CMK (cell line): ENCODE measurements at places on chromosomes 1 and 21.

- DNase-seq: no peak
Measured at GRCh38 chr1:168617974-168618750, 41.8 kb downstream of the XCL1 start.

DNA sequence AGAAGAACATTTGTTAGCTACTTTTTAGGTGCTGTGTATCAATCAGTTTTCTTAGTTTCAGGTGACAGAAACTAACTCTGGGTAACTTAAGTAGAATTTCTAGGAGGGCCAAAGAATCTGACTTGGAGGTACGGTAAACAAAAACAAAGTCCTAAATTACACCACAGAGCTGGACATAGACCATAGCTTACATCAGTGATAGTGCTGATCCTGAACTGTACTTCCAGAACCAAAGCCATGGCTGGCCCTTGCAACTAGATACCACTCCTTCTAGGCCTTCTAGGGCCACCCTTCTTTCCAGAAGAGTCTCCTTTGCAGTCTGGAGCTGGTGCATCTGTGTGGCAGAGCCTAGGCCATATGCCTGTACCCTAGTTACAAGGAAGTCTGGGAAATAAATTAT is 94.5 kb downstream of the OLFML2B start:
- no peak for DNase-seq

GRCh38 chr1:218475275-218475674 is 130.1 kb downstream of the TGFB2 start:
- DNase-seq: no peak

- DNase-seq: no peak
Measured at GRCh38 chr1:9035226-9035625, 9.0 kb upstream of the SLC2A7 start.

DNA sequence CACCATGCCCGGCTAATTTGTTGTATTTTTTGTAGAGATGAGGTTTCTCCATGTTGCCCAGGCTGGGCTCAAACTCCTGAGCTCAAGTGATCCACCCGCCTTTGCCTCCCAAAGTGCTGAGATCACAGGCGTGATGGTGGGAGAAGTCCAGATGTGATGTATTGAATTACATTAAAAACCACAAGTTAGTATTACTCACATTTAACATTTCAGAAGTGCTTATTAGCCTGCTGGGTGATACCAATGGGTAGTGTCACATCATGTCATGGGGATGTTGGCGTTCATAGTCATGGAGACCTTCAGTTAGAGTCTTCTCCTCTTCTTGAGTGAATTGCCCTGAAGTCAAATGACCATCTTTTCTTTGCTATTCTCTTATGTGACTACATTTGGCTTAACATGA is 63.6 kb upstream of the VAMP3 start:
- DNase-seq: no peak

DNA sequence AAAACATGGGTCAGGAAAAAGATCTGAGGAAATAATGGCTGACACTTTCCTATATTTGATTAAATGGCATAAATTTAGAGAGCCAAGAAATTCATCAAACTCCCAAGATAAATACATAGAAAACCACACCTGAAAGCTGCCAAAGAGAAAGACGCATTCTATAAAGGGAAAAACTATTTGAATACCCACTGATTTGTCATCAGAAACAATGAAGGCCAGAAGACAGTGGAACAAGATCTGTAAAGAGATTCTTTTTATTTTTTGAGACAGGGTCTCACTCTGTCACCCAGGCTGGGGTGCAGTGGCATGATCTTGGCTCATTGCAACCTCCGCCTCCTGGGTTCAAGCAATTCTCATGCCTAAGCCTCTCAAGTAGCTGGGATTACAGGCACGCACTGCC is 17.4 kb downstream of the SDE2 start:
- DNase-seq: no peak

GRCh38 chr1:1345860-1346500 is 3.2 kb downstream of the DVL1 start:
- DNase-seq: no peak

- DNase-seq: no peak
Measured at GRCh38 chr1:115908565-115909274, 67.6 kb upstream of the SLC22A15 start.

GRCh38 chr1:34761776-34762307 is 2.3 kb downstream of the GJB4 start:
- DNase-seq: no peak

DNA sequence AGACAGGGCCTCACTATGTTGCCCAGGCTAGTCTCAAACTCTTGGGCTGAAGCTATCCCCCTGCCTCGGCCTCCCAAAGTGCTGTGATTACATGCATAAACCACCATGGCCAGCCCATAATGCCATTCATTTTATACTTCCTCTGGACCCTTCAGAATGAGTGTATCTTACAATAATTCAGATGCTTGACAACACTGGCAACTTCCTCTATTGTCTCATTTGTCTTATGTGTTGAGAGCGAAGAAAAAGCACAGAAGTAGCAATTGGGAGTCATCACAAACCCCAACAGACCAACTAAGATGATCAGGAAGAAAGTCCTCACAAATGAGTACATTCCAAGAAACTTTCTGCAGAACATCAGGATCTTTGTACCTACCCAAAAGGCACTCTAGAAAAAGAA is 191.9 kb downstream of the RERE start:
- no peak for DNase-seq

- peak; percentile 17 for DNase-seq
Measured at GRCh38 chr1:3312898-3313575, 141.4 kb upstream of the ARHGEF16 start.

GRCh38 chr1:63547621-63548294 is 24.4 kb downstream of the EFCAB7 start:
- DNase-seq: no peak

- no peak for DNase-seq
Measured at GRCh38 chr1:95116580-95117206, 462 bp upstream of the TLCD4 start.

DNA sequence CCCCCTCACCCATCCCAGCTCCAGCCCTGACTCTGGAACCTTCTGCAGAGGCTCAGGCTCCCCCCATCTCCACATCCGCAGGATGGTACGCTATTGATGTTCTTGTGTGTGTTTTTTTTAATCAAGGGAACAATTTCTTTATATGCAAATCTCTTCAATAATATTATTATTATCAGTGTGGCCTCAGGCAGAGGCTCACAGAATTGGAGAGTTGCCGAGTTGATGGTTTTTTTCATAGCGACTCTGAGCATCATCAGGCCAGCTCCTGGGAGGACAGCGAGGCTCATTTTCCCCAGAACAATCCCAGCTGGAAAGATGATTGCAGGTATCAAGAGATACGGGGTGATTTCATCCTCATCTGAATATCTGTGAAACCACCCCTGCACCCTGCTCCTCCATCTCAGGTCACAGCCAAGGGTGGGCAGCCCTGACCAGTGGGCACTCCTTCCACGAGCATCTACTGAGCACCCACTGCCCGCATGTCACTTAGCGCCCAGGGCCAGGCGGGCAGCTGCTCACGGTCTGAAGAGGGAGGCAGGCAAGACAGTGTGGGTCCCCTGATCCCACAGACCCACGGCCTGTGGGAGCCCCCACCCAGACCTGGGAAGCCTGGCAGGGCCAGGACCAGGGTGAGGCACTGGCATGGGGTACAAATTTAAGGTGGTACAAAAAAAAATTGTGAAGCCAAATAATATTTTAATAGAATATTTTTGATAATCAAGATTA is 245.6 kb upstream of the VAMP3 start:
- no peak for DNase-seq

DNA sequence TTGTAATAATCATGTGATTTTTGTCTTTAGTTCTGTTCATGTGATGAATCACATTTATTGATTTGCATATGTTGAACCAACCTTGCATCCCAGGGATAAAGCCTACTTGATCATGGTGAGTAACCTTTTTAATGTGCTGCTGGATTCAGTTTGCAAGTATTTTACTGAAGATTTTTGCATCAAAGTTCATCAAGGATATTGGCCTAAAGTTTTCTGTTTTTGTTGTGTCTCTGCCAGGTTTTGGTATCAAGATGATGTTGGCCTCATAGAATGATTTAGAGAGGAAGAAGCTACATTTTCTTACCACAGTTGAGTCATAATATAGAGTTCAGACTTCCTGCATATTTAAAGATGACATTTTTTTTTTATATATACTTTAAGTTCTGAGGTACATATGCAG is 455.9 kb downstream of the PLPP3 start:
- no peak for DNase-seq

- DNase-seq: no peak
Measured at GRCh38 chr21:32249511-32250280, 29.2 kb downstream of the MIS18A start.

DNA sequence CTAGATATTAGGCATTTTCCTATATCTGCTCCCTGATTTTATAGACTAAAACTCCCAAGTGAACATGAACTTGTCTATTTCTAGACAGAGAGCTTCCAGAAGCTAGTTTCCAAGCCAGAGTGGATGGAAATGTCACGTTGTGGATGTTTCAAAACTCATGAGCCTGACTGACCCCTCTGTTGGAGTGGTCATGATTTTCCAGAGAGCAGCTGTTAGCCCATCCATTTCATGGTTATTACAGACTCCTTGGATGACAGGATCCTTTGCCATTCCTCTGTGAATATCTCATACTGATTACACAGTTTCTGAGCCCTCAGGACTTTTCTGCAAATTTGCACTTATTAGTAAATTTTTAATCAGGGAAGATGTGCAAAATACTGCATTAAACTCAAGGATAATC is 76.8 kb upstream of the ATF3 start:
- DNase-seq: no peak

DNA sequence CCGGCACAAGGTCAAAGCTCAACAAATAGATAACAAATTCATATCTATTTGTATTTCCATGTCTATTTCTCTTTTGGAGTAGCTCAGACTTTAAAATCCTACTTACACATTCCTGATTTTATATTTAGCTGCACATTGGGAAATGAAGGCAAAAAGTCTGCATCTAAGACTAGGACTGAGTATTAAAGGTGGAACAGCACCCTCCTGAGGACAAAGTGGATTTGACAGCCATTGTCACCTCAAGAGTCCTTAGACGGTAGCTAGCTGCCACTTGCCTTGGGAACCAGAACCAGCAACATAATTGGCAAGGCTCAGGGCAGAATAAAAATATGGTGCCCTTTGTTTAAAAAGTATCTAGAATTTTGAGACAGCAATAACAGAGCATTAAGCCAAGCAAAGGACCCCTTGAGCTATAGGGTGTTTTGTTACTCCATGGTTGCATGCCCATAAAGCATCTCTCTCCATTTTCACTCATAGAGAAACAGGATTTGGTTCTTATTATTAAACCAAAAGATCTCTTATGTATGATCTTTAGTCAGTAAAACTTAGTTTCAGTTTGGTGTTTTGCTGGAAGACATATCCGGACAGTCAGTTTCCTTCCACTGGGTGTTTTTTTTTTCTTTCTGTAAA is 30.0 kb upstream of the SGIP1 start:
- DNase-seq: peak; percentile 29

GRCh38 chr1:160109686-160110085 is 5.9 kb upstream of the ATP1A2 start:
- no peak for DNase-seq

GRCh38 chr1:162704673-162705424 is 72.6 kb downstream of the DDR2 start:
- DNase-seq: no peak

DNA sequence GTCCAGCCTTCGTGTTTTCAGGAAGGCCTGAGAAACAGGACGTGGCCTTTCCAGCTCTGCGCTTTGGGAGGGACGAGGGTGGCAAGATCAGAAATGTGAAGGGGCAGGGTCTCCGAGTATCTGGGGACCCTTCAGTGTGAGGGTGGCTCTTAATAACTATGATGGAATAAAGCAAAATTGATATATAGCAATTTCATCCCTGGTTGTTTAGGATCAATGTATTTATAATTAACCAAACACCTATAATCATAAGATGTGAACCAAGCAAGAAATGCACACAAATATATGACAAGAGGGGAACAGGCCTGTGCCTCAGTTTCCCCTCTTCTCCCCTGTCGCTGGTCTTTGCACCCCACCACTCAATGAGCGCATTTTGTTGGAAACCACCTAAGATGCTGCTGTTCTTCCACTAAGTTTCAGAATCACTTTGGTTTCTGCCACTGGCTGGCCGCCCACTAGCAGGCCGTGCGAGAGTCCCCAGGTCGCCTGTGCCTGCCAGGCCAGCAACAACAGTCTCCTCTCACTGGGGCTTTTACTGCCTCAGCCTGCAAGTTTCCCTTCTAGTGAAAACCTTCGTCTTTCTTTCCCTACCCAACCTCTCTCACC is 36.6 kb downstream of the UBASH3A start:
- no peak for DNase-seq

DNA sequence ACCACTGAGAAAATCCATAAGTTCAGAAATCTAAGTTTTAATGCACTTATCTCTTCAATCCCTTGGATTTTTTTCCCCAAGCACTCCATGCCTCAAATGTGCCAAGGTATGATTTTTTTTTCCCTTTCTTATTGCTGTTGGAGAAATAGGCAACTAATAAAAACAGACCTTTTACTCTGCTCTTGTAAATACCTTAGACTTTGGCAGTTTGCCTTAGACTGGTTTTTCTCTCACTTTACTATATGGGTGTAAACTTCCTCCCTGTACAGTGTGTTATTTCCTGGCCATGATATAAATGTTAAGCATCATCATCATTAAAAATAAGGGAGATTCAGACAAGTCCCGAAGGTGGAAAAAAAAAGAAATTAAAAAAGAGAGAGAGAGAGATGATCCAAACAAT is 65.7 kb downstream of the LRRC8C start:
- no peak for DNase-seq

DNA sequence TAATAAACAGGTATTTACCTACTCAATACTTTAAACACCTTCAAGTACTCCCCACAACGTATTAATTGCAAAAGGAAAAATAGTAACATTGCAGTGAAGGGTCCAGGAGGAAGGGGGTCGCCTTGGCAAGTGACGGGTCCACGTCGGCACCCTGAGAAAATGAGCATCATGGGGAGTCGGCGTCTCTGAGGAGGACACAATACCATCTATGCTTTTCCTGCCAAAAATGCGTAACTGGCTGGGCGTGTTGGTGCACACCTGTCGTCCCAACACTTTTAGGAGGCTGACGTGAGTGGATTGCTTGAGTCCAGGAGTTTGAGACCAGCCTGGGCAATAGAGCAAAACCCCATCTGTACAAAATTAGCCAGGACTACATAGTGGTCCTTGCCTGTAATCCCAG is 7.3 kb downstream of the FTCD start:
- no peak for DNase-seq

- DNase-seq: no peak
Measured at GRCh38 chr1:51736702-51737101, 119.8 kb downstream of the OSBPL9 start.

DNA sequence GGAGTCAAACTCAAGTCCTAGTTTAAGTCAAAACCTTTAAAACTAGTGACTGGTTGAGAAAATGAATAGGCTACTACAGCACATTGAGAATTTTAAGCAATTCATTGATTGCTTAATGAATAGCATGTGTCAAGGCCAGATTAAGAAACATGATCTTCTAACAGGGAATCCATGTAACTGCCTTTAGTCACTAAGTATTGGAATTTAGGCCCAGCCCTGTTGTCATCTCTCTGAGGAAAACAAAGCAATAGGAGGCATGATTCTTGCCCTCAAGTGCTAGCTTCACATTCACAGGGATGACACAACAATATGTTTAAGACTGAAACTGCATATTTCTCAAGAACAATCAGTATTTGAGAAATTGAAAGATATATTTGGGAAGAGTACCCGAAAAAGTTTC is 70.0 kb upstream of the PTGS2 start:
- DNase-seq: no peak
